NCI-H2107 (cell line): ENCODE measurements at places on chromosomes 1 and 21.

DNA sequence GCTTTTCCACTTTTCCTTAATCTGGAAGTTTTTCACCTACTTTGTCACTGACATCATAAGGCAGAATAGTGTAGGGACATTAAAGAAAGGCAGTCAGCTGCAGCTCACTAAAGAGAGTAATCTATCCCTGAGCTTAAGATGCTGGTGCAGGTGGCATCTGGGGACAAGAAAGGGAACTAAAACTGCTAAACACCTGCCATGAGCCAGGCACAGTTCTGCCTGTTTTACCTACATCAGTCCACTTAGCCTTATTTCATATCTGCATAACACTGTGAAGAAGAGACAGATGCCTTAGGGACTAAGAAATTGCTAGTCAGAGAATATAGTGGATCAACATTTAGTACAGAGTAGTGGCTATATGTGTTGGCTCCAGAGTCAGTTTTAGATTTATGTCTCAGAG is 88.1 kb downstream of the GPATCH2 start:
- no peak for DNase-seq

DNA sequence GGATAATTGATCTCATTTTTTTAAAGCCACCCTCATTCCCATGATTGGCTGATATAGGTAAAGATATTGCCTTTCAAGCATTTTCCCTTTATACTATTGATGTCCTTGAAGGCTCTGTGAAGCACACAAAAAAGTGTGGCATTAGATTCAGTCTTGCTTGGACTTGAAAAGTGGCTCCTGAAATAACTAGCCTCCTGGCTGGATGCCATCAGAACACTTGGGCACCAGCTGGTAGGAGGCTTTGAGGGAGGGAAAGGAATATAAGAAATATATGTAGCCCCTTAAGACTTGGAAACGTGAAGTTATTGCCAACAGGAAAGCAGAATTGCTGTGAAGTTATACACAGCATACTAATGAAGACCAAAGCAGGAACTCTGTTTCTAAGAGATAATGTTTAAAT is 14.1 kb downstream of the MTR start:
- DNase-seq: no peak

GRCh38 chr1:235720544-235720943 is 71.0 kb upstream of the GNG4 start:
- DNase-seq: no peak

GRCh38 chr1:59138402-59138801 is 158.5 kb upstream of the FGGY start:
- no peak for DNase-seq

DNA sequence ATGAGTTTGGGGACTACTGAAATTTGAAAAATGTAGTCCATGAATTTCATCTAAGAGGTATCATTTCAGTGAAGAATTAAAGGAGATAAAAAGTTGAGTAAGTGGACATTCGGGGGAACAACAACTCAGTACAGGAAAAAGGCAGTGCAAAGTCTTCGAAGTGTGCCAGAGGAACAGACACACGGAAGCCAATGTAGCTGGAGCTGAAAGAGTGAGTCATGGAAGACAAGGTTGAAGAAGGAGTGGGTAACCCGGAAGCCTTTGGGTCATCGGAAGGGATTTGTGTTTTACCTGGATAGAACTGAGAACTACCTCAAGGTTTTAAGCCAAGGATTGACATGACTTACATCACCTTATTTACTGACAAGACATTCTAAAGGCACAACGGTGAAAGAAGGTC is 733.4 kb downstream of the NCAM2 start:
- no peak for DNase-seq

GRCh38 chr1:187300081-187300480 is 471.3 kb downstream of the PLA2G4A start:
- no peak for DNase-seq

DNA sequence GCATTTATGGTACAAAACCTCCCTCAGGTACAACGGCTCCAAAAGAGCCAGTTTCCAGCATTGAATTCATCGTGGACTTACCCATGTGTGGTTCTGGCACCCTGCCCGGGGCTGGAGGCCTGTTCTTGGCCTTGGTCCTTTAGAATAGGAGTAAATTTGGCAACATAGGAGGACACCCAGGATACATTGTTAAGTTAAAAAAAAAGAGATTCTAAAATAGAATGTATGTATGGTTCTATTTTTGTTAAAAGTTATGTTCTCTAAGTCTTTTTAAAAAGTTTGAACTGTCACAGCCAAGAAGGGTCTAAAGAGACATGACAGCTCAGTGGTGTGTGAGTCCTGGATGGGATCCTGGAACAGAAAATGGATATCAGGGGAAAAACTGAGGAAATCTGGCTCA is 25.9 kb downstream of the EPHX1 start:
- DNase-seq: no peak

- DNase-seq: no peak
Observed at GRCh38 chr1:183390561-183390960, 27.6 kb downstream of the NMNAT2 start.

DNA sequence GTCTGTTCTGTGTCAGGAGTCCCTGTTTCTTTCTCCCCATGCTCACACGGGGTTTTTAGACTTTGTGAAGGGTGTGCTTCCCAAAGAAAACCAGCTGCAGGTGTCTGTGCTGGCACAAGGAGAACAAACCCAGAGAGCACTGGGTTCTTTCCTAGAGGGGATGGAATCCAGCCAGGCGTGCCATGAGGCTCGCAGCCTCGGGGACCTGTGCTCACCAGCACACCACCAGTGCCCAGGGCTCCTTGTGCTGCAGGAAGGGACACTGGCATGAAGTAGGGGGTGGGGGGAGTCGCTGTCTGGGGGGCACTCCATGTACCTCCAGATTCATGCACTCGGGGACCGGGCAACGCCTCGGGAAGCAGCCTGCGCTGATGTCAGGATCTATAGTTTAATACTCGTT is 57.9 kb downstream of the AGPAT3 start:
- no peak for DNase-seq

DNA sequence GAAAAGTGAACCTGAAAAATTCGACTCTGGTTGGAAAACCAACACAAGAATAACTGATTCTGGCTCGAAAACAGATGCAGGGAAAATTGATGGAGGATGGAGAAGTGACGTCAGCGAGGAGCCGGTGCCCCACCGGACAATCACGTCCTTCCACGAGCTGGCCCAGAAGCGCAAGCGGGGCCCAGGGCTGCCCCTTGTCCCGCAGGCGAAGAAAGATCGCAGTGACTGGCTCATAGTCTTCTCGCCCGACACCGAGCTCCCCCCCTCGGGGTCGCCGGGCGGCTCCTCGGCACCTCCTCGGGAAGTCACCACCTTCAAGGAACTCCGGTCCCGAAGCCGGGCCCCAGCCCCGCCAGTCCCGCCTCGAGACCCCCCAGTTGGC is 1.9 kb downstream of the RUSC1 start:
- no peak for DNase-seq

- DNase-seq: no peak
Observed at GRCh38 chr1:171486048-171486519, 754 bp downstream of the PRRC2C start.

GRCh38 chr21:25732091-25732760 is 2.5 kb downstream of the ATP5PF start:
- DNase-seq: no peak

DNA sequence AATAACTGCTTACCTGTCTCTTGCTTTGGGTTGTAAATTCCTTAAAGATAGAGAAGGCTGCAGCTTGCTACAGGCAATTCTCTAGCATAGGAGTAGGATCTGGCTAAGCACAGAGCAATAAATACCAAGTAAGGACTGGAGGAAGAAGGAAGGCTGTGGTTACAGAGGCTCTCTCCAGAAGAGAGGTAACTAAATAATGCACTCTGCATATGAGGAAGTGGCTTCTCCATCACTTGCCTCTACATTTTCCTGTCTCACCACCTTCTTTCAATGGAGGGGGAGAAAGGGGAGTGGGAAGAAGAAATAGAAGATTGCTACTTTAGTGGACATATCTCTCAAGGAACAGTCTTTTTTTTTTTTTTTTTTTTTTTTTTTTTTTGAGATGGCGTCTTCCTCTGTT is 60.9 kb upstream of the LAX1 start:
- DNase-seq: no peak
